Mesenchymal stem cell (in vitro differentiated cells and primary cell): ENCODE measurements at places on chromosomes 16 and 17.

GRCh38 chr16:19328364-19328763, 42.8 kb downstream of the CLEC19A start:
- no peaks in the 10 kb centered on the region for H3K4me1 ChIP-seq
- H3K27ac ChIP-seq: no peak overlapping the region
- H3K27me3 ChIP-seq: peaks cover 7% of the 10 kb centered on the region
- DNase-seq: no peak
- H3K4me3 ChIP-seq: no peak overlapping the region
- H3K36me3 ChIP-seq: no peaks in the 10 kb centered on the region

DNA sequence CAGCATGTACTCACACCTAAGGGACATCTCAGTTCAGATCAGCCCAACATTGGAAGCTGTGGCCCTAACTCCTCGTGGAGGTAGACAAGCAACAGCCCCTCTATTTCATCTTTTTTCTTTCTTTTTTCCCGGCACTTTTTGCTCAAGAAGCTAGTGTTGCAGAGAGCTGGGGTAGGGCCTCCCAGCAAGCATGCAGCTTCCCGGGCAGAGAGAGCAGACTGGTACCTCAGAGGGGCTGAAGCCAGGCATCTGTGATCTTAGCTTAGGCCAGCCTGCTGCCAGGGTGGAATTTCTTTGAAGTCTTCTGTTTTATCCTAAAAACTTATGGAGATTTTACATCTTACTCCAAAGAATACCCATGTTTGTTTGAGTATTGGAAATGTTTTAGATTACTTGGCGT, 195.4 kb downstream of the C16orf95 start:
- no peak overlapping the region for H3K4me3 ChIP-seq
- no peak for DNase-seq
- H3K4me1 ChIP-seq: peaks cover 16% of the 10 kb centered on the region
- H3K27ac ChIP-seq: no peak overlapping the region
- peaks cover 54% of the 10 kb centered on the region for H3K27me3 ChIP-seq

- no peak overlapping the region for H3K27ac ChIP-seq
- no peaks in the 10 kb centered on the region for H3K27me3 ChIP-seq
- DNase-seq: no peak
Observed at GRCh38 chr17:22410136-22410535, 717.8 kb downstream of the KCNJ18 start.

DNA sequence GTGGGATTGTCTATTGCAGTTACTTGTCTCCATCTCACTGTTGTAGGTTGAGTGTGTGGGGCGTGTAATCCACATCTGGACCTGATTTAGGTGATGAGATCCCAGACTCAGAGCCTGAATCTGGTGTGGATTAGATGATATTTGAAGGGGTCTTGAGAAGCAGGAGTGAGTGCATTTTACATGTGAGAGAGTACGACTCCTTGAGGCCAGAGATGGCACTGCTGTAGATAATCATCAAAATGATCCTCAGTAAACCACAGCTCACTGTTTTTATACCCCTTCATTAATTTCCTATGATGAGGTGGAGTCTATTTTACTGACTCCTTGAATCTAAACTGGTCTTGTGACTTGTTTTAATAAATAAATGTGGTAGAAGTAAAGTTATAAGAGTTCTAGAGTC, 732.5 kb downstream of the KCNJ2 start:
- no peaks in the 10 kb centered on the region for H3K27me3 ChIP-seq
- no peaks in the 10 kb centered on the region for H3K36me3 ChIP-seq
- H3K27ac ChIP-seq: no peak overlapping the region
- no peak overlapping the region for H3K4me3 ChIP-seq

DNA sequence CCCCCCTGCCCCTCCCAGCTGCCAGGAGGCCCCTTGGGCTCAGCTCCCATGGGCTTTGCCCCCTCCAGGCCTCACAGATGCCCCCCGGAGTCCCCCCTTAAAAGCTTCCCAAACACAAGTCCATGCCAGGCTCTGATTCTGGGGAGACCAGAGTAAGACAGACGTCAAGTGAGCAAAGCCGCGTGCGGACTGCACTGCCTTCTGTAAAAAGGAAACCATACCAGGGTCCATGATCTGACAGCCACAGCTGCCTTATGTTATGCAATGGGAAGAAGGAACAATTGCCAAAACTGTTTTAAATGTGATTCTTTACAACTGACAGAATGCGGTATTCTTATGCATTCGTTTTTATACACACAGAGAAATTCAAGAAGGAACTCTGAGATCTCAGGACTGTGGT, 17.9 kb upstream of the HEXD start:
- H3K27me3 ChIP-seq: no peaks in the 10 kb centered on the region
- peak overlapping the region; percentile 7 for H3K27ac ChIP-seq
- DNase-seq: no peak
- no peak overlapping the region for H3K4me3 ChIP-seq
- peaks cover 51% of the 10 kb centered on the region for H3K4me1 ChIP-seq
- peaks cover 22% of the 10 kb centered on the region for H3K36me3 ChIP-seq

GRCh38 chr17:57226793-57227192, 29.5 kb upstream of the MSI2 start:
- no peaks in the 10 kb centered on the region for H3K4me1 ChIP-seq
- H3K27ac ChIP-seq: no peak overlapping the region

DNA sequence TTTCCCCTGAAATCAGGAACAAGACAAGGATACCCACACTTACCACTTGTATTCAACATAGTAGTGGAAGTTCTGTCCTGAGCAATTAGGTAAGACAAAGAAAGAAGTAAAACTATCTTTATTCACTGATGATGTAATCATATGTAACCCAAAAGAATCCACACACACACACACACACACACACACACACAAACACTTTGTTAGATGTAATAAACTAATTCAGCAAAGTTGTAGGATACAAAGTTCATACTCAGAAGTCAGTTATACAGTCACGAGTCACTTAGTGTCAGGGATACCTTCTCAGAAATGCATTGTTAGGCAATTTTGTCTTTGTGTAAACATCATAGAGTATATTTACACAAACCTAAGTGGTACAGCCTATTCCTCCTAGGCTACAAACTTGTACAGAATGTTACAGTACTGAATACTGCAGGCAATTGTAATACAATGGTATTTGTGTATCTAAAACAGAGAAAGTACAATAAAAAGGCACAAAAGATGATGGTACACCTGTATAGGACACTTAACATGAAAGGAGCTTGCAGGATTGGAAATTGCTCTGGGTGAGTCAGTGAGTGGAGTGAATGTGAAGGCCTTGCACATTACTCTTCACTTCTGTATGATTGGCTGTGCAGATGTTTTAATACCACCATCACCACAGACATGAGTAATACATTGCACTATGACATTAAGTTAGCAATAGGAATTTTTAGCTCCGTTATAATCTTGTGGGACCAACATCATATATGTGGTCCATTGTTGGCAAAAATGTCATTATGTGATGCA, 370.1 kb downstream of the ZFHX3 start:
- no peaks in the 10 kb centered on the region for H3K36me3 ChIP-seq
- no peak overlapping the region for H3K4me3 ChIP-seq
- DNase-seq: peak; percentile 64
- no peaks in the 10 kb centered on the region for H3K4me1 ChIP-seq
- no peak overlapping the region for H3K27ac ChIP-seq

DNA sequence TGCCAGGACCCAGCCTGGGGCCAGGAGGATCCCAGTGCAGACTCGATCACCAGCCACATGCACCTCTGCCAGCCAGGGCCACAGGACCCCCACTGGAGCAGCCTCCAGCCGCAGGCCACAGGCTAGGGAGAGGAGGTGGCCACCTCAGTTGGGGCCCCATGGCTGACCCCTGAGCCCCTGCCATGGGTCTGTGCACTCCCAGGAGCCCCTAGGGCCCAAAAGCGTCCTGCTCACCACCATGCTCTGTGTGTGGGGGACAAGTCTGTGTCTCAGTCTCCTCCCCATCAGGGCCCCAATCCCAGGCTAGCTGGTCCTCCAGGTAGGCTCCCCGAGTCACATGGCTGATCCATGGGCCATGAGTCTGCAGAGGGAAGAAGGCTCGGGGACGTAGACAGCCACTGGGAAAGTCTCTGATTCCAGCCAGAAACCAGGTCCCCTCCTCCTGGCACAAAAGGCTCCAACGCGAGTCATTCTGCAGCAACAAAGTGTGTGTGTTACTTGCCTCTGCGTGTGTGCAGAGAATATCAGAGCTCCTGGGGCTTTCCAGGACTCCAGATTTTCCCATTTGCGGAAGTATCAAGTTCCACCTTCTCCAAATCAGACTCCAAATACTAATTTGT, 6.1 kb upstream of the PRSS8 start:
- peaks cover 10% of the 10 kb centered on the region for H3K27me3 ChIP-seq
- peaks cover 29% of the 10 kb centered on the region for H3K4me1 ChIP-seq
- H3K4me3 ChIP-seq: no peak overlapping the region
- peak overlapping the region; percentile 66 for H3K27ac ChIP-seq
